ENCODE measurements at places on chromosomes 3 and 15. TPM values are rescaled to one million over a fixed set of nuclear protein-coding genes. Genes with fewer than 3 reads are reported as not detected.

The KLHDC8B gene
- total RNA-seq: 18.0 TPM

The MEIS2 gene
- 6.6 TPM for total RNA-seq

The CLDN18 gene
- total RNA-seq: not detected

The TMCO5A gene
- total RNA-seq: not detected

The FOXB1 gene
- not detected for total RNA-seq

The ACKR2 gene
- total RNA-seq: 3.1 TPM

The HESX1 gene
- not detected for total RNA-seq

The PPP4R2 gene
- total RNA-seq: 29.6 TPM

The ECT2 gene
- 7.7 TPM for total RNA-seq

Measured in esophagus squamous epithelium (tissue), 5 donors.